ENCODE measurements at places on chromosomes 11 and 22.
A peak's percentile ranks its signal among the peaks of the same experiment; 100 is the strongest.

- DNase-seq: no peak
These were observed 29.8 kb upstream of the DDX10 start for GRCh38 chr11:108635106-108635505.

DNA sequence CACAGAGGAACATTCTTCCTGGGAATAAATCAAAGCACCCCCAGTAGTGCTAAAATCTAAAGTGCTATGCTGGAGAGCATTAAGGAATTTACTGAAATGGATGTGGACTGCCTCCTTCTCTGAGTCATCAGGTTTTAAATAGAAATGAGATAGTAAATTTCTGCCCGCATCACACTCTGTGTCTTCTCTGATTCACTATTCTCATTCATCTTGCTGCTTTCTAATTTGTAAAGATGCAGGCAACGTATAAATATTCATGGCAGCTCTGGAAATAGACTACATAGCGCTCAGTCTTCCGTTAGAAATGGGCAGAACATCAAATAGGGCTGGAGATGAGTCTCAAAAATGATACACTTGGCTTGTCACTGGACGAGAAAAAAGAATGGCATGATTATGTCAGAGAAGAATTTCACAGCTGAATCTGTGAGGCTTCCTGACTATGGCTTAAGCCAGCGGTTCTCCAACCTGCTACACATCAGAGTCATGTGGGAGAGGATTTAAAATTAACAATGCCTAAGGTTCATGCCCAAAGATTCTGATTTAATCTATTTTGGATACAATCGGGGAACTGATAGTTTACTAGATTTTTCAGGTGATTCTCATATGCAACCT, 178.2 kb downstream of the LRRC4C start:
- no peak for DNase-seq

DNA sequence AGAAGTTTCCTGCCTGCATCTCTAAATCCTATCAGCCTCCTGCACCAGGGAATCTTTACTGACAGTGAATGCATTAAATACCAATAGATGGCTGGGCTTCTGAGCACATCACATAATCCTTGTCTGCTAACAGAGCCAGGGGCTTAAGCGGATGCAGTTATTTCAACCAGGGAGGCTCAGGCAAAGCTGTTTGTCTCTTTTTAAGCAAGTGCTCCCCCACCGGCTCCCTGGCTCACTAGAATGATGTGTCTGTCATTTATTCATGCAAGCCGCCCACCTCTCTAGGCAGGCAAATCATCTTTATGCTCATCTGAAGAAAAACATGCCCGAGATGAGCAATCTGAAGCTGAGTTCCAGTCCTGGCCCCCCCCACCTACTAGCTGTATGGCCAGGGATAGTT, 182.3 kb downstream of the TENM4 start:
- no peak for DNase-seq

DNA sequence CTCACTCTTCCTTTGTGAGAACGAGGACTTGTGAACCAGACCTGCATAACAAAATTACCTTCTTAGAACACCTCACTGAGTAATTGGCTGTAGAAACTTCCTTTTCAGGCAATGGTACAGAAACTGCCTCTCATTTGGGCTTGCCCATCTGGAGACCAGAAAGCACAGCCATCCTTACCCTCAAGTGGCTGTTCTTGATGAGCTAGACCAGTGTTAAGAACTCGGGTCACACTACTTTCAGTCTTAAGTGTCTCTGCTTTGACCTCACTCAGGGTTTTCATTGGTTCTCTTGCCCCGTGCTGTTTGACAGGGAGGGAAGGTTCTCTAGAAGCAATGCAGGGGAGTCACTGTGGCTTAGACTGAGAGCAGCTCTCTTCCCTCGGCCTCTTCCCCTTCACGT, 29.3 kb downstream of the NAT10 start:
- no peak for DNase-seq

- no peak for DNase-seq
These were observed 1.5 kb downstream of the YPEL4 start for GRCh38 chr11:57647960-57648800.

GRCh38 chr11:118565051-118565450, 680 bp downstream of the IFT46 start:
- DNase-seq: no peak

- peak; percentile 54 for DNase-seq
These were observed 100.3 kb downstream of the PDE2A start for GRCh38 chr11:72573855-72574445.

DNA sequence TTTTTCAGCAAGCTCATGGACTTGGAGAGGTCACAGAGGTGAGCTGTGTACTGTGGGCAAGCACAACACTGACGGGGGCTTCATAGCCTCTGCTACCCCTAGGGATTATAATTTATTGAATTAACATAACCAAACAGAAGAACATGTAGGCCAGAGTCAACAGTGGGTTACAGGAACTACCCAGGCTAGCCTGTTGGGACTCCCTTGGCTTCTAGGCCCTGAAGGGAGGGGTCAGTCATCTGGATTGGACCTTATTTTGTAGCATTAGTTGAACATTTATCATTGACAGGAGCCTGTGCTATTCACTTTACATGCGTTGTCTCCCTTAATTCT, 56.9 kb downstream of the KREMEN1 start:
- DNase-seq: no peak

GRCh38 chr11:69364921-69365320, 71.0 kb downstream of the MYEOV start:
- DNase-seq: no peak

DNA sequence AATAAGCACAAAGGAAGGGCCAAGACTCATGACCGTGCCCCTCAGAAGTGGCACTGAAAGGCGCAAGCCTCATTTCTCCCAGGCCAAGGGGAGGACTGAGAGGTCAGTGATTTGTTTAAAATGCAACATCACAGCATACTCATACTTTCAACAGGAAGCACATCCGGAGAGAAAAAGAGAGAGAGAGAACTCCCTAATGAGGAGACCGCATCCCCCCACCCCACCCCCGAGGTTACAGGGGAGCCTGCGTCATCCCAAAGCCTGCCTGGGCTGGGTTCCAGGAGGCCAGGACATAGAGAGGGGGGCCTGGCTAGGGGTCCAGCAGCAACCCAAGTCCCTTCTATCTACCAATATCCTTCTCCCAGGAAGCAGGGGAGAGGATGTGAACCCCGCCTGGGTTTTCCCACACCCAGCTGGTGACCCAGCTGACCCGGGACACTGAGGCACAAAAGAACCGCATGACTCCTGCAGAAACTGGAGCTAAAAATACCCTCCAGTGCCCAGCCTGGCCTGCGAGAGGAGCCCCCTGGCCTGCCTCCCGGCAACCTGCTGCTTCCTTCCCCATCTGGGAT, 3.8 kb downstream of the CSNK1E start:
- no peak for DNase-seq

- no peak for DNase-seq
These were observed 1.2 kb upstream of the TECTA start for GRCh38 chr11:121099885-121100284.

GRCh38 chr22:19797086-19798002, 36.8 kb downstream of the TBX1 start:
- no peak for DNase-seq

DNA sequence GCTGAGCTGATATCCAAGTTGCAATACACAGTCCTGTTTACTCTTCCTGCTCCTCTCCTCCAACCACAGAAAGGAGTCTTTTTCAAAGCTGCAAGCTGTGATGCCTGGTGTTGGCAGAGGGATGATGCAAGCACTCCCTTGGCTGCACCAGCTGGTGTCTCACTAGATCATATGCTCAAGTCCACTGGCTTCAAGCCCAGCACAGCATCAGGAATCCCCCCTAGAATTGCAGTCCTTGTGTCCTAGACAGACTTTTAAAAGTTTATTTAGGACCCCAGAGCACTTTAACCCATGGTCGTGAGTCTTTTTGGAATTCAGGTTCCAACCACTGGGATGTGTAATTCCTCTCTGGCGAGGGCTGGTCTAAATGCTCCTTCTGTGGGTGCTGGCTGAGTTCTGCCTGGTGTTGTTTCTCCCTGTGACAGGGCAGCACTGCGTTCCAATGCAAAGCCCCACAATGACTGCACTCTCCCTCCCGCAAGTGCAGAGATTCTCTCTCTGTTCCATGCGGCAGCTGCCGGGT, 1.9 kb upstream of the HEPN1 start:
- no peak for DNase-seq

- no peak for DNase-seq
These were observed 1.2 kb downstream of the GLB1L3 start for GRCh38 chr11:134277183-134278001.

- DNase-seq: no peak
These were observed 417 bp downstream of the HNRNPUL2 start for GRCh38 chr11:62726915-62727164.

GRCh38 chr22:37546437-37547250, 13.6 kb upstream of the CDC42EP1 start:
- no peak for DNase-seq

GRCh38 chr22:24514241-24515026, 19.3 kb downstream of the UPB1 start:
- DNase-seq: no peak

- no peak for DNase-seq
These were observed 6.1 kb downstream of the CAPN5 start for GRCh38 chr11:77072851-77073327.

- no peak for DNase-seq
These were observed 9.2 kb upstream of the P2RY6 start for GRCh38 chr11:73262851-73263495.
